ENCODE measurements at places on chromosomes 4 and X.

- no peak for DNase-seq
Observed at GRCh38 chr4:5795580-5795979, 84.6 kb downstream of the EVC start.

- no peak for DNase-seq
Observed at GRCh38 chrX:103330681-103331288, 746 bp downstream of the TCEAL7 start.

DNA sequence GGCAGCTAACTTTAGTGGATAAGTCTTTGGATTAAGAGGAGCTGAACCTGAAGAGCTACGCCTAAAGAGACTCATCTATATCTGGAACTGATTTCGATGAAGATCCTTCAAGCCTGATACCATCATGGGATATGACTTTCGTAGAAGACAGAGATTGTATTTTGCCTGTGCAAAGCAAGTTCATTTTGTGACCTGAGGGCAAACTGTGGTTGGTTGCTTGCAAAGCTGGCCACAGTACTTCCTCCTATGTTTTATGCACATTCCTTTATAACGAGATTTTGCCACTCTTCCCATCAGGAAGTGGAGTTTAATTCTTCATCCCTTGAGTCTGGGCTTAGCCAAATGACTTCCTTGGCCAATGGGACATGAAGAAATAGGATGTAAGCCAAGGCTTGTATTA lies 519.3 kb upstream of the NR3C2 start:
- DNase-seq: no peak

- DNase-seq: no peak
Observed at GRCh38 chr4:38514465-38515146, 149.4 kb upstream of the KLF3 start.

- no peak for DNase-seq
Observed at GRCh38 chr4:13328591-13328990, 155.5 kb downstream of the RAB28 start.

Data from CD4-positive, alpha-beta memory T cell (primary cell).